ENCODE measurements at places on chromosomes 11 and 22. TPM values are rescaled to one million over a fixed set of nuclear protein-coding genes. Genes with fewer than 3 reads are reported as not detected.

DNA sequence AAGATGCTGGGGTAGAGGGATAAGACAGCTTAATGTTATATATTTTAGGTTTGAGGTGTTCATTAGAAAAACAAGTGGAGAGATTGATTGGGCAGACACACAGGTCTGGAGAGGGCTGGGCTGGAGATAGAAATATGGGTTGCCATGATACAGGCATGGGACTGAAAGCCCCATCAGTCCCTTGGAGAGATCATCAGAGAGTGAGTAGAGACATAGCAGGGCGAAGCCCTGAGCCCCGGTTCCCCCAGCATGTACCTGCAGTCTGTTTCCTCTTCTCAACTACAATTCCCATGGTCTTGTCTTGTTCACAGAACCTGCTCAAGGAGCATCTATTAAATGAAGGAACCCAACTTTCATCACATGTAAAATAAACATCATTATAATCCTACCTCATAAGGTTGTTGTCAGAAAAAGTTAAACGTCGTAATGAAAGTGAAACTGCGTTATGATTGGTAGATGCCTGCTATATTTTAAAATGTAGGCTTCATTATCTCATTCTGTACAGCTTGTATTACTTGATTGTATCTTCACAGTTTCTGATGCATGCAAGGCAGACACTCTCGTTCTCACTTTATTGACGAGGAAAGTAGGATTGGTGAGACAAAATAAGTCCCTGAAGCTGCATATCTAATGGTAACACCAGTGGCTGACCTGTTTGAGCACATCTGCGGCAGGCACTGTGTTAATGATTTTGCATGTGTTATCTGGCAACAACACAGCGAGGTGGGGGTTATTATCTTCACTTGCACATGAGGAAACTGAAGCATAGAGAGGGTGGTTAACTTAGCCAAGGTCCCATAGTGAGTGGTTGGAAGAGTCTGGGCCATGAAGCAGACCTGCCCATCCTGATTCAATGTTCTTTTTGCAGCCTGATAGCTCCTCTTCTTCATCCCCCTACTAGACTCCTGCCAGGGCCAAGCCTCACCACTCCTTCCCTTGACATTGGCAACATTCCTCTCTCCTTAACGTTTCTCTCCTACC is 63.5 kb downstream of the ENDOD1 start:
- DNase-seq: no peak
- H3K36me3 ChIP-seq: no peaks in the 10 kb centered on the region
- no peak overlapping the region for H3K4me3 ChIP-seq
- H3K27ac ChIP-seq: peak overlapping the region; percentile 47
- H3K4me1 ChIP-seq: peaks cover 75% of the 10 kb centered on the region

DNA sequence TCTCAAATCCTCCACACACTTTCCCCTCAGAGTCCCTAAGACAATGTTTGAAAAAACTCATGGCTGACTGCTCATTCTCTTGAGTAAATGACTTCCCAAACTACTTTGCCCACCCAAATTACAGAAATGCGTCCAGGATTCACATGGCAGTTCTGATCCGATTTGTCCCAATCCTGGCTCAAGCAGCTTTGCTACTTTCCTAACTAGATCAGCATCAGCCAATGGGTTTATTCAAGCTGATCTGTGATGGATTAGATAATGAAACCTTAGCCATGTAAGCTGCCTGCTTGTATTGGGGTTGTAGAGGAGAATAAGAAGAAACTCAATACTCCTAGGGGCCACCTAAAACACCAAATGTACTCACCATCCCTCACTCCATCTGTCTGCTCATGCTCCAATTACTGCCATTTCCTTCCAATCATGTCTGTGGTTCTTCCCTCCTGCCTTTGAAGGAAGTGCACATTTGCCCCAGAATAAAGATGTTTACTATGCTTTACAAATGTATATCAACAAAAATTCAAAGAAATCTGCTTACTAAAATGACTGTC is 6.9 kb downstream of the RBFOX2 start:
- H3K27me3 ChIP-seq: no peaks in the 10 kb centered on the region
- peaks cover 35% of the 10 kb centered on the region for H3K4me1 ChIP-seq
- H3K4me3 ChIP-seq: no peak overlapping the region
- H3K27ac ChIP-seq: peak overlapping the region; percentile 68
- no peaks in the 10 kb centered on the region for H3K36me3 ChIP-seq

DNA sequence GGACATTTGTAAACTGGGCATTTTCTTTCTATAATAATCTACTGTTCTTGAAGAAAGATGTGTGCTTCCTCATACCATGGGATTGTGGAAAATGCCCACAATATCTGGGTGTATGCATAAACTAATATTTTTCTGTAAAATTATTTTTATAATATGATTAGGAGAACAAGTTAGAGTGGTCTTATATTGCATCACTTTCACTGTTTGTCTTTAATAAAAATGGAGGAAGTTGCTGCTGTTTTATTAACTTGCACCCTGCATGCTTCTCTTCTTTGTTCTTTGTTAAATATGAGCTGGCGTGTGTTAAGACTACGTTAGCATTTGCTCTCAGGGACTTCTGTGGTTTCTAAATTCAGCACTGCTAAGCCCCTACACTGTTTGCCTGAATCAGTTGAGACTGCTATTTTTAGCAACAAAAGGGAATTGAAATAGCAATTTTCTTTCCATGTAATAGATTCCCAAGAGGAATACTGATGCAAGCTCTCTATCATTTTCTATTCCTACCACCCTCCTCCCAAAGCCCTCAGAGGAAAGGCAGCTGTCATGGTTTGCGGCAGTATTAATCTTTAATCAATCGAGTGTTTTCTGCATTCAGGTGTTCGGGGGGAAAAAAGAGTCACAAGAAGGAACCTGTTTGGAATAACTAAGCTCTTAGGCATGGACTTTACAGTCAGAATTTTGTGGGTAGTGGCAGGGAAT is 56.1 kb downstream of the HSD17B12 start:
- no peaks in the 10 kb centered on the region for H3K27me3 ChIP-seq
- H3K36me3 ChIP-seq: peaks cover 9% of the 10 kb centered on the region
- H3K4me1 ChIP-seq: peaks cover 20% of the 10 kb centered on the region
- H3K27ac ChIP-seq: no peak overlapping the region
- DNase-seq: peak; percentile 50
- H3K4me3 ChIP-seq: no peak overlapping the region

DNA sequence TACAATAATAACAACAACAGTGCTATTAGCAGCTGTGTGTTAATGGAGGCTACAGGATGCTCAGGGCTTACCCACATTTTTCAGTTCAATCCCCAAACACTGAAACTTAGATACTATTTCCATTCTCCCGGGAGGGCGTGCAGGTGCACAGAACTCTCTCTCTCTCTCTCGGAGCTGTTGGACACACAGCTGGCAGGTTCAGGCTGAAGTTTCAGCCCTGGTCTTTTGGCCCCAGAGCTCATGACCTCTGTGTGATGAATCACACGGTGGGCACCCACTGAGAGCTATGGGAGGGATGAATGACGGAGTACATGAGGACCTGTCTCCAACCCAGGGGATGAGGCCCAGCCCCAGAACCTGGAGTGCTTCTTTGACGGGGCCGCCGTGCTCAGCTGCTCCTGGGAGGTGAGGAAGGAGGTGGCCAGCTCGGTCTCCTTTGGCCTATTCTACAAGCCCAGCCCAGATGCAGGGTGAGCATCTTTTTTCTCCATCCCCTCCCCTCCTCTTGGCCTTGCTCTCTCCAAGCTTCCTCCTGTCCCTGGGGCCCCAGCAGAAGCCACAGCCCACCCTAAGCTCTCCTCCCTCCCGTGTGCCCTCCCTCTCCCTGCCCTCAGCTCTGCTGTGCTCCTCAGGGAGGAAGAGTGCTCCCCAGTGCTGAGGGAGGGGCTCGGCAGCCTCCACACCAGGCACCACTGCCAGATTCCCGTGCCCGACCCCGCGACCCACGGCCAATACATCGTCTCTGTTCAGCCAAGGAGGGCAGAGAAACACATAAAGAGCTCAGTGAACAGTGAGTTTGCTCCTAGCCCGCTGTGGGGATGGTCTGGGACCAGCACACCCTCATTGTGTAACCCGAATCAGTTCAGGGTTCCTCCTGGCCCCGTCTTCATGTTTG is 16.9 kb downstream of the CSF2RB start:
- H3K27me3 ChIP-seq: no peaks in the 10 kb centered on the region
- no peaks in the 10 kb centered on the region for H3K36me3 ChIP-seq
- H3K4me1 ChIP-seq: no peaks in the 10 kb centered on the region
- no peak for DNase-seq

DNA sequence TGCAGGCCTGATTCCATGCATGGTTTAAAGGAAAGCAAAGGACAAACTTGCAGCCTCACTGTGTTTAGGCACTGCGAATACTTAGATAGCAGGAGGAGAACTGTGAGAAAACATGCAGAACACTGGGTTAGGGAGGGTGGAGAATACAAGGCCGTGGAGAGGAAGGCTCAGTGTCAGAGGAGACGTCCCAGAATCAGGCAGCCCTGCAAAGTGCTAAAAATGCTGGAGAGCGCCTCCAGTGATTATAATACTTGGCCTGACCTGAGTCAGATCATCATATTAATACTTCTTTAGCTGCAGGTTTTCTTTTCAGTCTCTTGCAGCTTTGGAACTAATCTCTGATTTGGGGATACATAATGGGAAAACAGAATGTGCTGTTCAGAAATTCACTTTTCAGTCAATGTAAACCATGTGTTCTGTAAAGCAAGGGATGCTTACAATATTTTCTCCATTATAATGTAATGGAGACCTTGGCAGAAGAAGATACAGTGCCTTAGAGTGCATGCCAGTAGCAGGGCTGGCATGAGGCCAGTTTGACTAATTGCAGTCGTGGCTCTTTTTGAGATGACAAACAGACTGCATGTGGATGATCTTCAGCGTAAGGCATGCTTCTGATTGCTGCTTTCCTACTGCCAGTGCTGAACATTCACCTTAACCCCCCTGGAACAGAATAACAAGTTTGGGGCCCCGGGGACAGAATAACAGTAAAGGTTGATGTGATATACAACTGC is 16.8 kb downstream of the EXT2 start:
- no peak overlapping the region for H3K4me3 ChIP-seq
- peaks cover 19% of the 10 kb centered on the region for H3K4me1 ChIP-seq

DNA sequence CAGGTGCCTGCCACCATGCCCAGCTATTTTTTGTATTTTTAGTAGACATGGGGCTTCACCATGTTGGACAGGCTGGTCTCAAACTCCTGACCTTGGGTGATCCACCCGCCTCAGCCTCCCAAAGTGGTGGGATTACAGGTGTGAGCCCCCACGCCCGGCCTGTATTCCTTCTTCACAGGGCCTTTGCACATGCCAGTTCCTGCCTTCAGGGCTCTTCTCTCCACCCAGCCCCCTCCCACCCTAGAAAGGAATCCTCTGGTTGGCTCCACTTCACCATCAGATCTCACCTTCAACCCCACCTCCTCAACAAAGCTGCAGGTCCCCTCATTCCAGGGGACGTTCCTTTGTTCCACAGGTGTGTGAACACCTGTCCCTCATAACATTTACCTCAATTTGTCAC is 2.0 kb downstream of the POLR3H start:
- no peak overlapping the region for H3K27ac ChIP-seq
- DNase-seq: no peak
- H3K36me3 ChIP-seq: peaks cover 7% of the 10 kb centered on the region
- H3K4me3 ChIP-seq: no peak overlapping the region

- peak; percentile 93 for DNase-seq
- no peaks in the 10 kb centered on the region for H3K36me3 ChIP-seq
- H3K27me3 ChIP-seq: peaks cover 100% of the 10 kb centered on the region
- peaks cover 43% of the 10 kb centered on the region for H3K4me1 ChIP-seq
- peak overlapping the region; percentile 36 for H3K4me3 ChIP-seq
These were observed 1.8 kb downstream of the IGF2 start for GRCh38 chr11:2137202-2138067.

DNA sequence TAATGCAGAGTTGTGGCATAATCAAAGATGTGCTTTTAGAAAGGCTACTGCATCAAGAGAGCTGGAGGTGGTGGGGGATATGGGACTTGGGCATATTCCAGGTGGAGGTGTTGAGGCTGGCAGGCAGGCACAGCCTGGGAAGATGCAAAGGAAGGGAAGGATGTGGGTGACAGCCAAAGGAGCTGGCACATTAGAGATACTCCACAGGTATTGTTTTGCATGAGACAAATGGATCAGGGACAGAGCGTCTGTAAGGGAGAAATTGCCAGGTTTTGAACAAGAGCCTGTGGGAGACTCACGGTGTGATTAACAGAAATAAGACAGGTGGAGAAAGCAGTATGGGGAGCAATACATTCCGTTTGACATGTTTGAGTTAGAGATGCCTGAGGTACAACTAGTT is 263.7 kb downstream of the NELL1 start:
- no peak overlapping the region for H3K4me3 ChIP-seq
- no peak for DNase-seq
- no peaks in the 10 kb centered on the region for H3K4me1 ChIP-seq
- H3K36me3 ChIP-seq: no peaks in the 10 kb centered on the region

DNA sequence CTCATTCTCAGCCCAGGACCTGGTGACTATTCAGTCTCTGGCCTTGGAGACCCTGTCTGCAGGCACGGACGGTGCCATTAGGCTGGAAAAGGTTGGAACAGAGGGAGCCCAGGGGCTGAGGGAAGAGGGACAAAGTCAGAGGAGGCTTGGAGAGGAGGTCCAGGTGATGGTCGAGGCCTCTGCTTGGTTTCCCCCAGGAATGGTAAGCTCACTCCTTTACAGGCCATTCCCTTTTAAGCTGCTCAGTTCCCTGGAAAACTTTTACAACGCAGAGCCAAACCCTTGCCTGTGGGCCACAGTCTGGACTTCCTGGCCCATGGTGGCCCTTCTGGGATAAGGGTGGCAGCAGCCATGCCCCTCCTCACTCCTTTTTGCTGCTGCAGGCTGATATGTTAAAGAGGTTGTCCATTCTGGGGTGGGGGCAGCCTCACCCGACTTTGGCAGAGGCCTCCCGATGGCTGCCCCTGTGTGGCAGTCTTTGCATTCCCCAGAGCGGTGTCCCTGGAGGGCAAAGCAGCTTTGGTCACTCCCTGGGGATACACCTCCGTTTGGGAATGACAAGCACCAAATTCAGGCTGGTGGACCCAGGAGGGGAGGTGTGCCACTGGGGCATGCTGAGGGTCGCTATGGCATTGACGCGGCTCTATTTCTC is 34.0 kb upstream of the RFPL3 start:
- no peaks in the 10 kb centered on the region for H3K4me1 ChIP-seq
- H3K27ac ChIP-seq: no peak overlapping the region
- DNase-seq: peak; percentile 20

DNA sequence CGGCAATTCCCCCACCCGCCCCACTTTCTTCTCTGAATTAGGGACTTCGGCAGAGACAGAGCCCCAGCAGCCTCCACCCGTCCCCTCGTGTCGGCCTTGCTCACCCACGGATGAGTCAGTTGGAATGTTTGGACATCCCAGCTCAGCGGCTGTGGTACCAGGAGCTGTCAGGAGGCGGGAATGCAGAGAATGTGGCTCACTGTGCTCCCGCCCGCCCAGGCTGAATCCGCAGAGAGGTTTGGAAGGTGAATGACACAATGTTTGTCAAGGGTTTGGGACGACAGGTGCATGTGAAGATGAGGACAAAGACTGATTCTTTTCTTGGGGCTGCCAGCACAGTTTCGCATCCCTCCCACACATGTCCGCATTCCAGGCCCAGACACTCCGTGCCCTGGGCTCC is 39.6 kb downstream of the LIF start:
- no peak overlapping the region for H3K4me3 ChIP-seq
- no peaks in the 10 kb centered on the region for H3K27me3 ChIP-seq
- peak; percentile 35 for DNase-seq
- H3K27ac ChIP-seq: peak overlapping the region; percentile 81
- H3K36me3 ChIP-seq: no peaks in the 10 kb centered on the region
- peaks cover 54% of the 10 kb centered on the region for H3K4me1 ChIP-seq

The UEVLD gene
- 4.9 TPM for polyA plus RNA-seq

The PKDREJ gene
- polyA plus RNA-seq: 0.10 TPM

Data from stomach (tissue), 19 donors.